MG63 (cell line): ENCODE measurements at places on chromosomes 11 and 22. TPM values are rescaled to one million over a fixed set of nuclear protein-coding genes. Genes with fewer than 3 reads are reported as not detected.

The DEPDC7 gene
- total RNA-seq: 4.8 and 6.2 TPM in 2 replicates

The HMOX1 gene
- total RNA-seq: 36.1 and 66.9 TPM in 2 replicates

DNA sequence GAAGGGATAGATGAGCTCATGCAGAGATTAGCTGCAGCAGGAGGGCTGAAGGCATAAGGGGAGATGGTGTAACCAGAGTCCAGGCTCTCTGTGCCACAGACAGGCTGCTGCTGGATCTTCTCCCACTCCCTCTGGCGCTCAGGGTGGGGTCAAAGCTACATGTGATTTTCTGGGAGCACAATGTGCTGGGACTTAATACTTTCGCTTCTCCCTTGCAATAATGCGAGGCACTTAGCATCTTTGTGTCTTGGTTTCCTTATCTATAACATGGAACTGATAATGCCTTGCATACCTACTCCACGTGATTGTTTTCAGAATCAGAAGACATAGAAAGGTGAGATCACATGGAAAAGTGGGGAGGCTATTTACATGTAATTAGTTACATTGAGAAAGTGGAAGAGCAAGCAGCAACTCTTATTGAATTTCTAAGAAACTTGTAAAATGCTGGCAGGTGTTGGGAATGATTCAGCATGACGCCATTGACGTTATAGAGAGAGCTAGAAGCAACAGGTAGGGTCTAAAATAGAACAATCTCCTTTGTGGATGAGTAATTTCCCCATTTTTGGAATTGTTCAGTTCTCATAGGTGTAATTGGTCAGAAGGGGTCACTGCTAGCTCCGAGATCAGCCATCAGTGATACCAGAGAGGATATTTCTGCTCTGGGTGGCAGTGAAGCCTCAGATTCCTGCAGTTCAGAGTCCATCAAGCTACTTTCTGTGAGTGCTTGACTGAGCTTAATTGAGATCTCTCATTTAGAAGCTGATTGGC, 8.2 kb upstream of the OR9I1 start:
- no peak for DNase-seq

- DNase-seq: no peak
Measured at GRCh38 chr11:92662601-92663360, 306.7 kb upstream of the MTNR1B start.

- peak; percentile 73 for DNase-seq
Measured at GRCh38 chr22:42317008-42317407, 46.6 kb upstream of the TCF20 start.
